ENCODE measurements at places on chromosomes 12 and 14.

- no peak for DNase-seq
These were observed 18.5 kb downstream of the MMAB start for GRCh38 chr12:109554761-109555160.

GRCh38 chr14:90698379-90698869 is 117.8 kb downstream of the TTC7B start:
- peak; percentile 12 for DNase-seq

GRCh38 chr14:100675699-100676684 is 50.7 kb upstream of the DLK1 start:
- DNase-seq, result no peak

DNA sequence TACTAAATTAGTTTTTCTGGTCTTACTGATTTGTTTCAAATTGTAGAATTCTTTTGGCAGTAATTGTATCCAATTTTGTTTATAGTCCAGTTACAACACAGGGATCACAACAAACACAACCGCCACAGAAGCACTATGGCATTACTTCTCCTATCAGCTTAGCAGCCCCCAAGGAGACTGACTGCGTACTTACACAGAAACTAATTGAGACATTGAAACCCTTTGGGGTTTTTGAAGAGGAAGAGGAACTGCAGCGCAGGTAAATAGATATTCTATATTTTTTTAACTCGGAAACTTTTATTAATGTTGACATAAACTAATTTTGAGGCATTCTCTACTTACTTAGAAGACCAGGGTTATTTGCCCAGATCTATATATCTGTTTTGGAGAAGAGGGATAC is 17.8 kb downstream of the PAPOLA start:
- DNase-seq, result no peak

GRCh38 chr14:21866479-21866878 is 192.9 kb upstream of the OR4E1 start:
- no peak for DNase-seq

DNA sequence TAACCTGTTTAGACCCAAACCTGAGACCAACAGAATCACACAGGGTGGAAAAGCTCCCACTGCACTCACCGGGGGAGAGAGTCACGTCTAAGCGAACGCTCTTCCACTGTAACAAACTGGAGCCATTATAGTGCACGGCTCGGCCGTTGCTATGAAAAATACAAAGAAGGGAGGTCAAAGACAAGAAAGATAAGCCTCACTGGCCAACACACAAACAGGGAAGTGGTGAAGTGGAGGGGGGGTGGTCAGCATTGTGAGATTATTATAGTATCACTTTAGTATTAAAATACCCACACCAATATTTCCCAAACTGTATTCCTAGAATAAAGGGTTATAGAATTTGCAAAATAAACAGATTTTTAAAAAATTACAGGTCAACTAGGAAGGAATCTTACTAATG is 90.9 kb downstream of the TRAFD1 start:
- DNase-seq, result no peak

- DNase-seq, result no peak
These were observed 141.6 kb upstream of the MAX start for GRCh38 chr14:65243766-65244442.

GRCh38 chr12:48881686-48882314 is 16.1 kb upstream of the RND1 start:
- no peak for DNase-seq

GRCh38 chr12:57620936-57621496 is 9.8 kb downstream of the ARHGEF25 start:
- DNase-seq, result no peak

- DNase-seq, result no peak
These were observed 24.5 kb downstream of the POMT2 start for GRCh38 chr14:77296155-77296554.

DNA sequence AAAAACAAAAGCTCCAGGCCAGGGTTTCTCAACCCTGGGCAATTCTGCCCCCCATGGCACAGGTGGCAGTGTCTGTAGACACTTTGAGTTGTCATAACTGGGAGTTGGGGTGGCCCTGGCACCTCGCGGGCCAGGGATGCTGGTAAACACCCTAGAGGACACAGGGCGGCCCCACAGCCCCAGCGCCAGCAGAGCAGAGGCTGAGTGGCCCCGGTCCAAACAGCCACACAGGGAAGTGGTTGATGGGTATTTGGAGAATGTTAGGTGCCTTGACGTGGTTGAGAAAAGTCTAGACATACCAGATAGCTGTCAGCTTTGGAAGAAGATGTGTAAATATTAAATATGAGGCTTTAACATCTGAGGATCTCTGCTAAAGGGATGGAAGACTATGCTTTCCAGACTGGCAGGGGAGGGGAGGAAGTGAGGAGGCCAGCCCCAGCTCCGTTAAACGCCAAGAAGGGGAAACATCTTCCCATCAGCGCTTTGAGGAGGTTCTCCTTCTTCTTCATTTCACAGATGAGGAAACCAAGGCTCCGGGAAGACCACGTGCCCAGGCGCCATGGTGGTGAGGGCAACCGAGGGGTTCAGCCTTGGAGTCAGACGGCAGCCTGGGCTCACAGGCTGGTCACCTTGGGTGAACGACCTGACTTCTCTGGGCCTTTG is 103.7 kb downstream of the SCARB1 start:
- DNase-seq, result no peak

DNA sequence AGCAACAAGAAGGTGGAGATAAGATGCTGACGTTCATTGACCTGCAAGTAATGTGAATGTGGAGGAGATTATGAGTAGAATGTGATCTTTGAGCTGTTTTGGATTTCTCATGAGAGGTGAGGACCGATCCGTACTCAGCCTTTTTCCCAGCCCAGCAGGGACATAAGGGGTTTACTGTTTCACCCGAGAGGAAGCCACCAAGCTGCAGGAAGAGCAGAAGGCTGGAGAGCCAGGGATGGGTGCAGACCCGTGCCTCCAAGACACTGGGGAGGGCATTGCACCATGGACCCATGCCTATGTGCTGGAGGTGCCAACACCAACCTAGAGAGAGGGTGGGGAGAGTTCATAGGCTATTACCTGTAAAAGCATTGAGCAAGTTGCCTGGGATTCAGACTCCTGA is 206.0 kb upstream of the DIO3 start:
- DNase-seq, result no peak

DNA sequence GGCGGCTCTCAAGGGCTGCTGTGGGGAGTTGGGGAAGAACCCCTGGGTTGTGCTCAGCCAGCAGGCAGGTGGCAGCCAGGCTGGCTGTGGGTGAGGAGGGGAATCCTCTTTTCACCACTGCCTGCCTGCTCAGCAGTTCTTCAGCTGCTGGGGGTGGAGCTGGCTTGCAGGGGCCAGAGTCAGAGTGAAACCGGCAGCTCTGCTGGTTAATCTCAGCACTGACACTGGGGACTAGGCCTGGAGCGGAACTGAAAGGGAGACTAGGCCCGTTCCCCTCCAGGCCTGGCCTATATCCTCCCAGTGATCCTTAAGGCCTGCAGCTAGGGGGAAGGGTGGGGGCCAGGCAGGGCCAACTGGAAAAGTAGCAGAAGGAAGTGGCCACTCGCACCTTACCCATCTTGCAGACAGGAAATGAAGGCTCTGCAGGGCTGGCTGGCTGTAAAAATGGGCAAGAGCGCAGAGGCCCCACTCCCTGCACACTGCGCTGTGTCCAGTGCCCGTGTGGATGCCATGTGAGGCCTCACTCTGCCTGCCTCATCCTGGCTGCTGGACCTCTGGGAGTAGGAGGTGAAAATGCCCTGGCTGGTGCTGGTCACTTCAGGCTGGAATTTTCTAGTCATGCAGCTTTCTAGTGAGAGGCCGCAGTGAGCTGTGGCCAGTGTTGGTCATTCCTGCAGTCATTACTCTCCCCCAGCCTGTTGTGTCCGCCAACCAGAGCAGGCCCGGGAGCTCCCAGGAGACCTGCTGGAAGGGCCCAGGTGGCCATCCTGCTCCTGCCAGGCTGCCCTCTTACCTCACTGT is 39.4 kb downstream of the SH2B3 start:
- no peak for DNase-seq

DNA sequence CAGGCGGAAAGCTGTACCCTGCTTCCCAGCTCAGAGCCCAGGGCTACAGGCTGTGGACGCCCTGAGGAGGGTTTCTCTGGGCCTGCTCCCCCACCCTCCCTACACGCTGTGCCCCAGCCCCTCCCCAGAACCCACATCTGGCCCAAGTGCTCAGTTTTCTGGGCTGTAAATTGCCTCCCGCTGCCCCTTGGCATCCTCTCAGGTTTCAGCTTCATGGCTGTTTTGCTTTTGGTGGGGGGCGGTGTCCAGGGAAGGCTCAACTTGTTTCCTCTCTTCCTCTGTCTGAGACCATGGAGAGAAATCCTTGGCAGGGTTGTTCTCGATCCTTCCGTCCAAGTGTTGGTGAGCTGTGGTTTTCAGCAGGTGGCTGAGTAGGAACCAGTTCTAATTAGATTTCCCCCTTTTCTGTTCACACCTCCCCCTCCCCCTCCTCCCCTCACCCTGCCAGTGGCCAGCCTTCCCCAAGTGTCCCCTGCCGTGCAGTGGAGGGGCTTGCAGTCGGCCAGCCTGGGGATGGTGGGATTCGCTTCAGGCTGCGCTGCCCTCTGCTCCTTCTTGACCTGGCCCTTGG is 61.8 kb downstream of the TSPAN9 start:
- DNase-seq, result no peak

DNA sequence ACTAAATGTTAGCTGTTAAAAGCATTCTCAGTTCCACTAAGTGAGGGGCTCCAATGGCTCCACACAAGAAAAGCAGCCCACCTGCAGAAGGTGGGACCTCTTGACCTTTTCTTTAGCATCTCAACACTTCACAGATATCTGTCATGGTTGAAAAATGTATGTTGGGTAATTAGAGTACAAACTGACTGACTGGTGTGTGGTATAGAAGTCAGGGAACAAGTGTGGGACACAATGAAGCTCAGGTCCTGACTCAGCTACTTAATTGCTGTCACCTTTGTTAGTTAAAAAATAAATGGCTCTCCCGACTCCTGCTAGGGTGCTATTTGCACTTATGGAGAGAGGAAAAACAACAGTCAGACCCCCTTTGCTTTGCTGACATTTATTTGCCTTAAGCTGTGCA is 299.0 kb downstream of the TTC6 start:
- DNase-seq, result no peak
